Left lung (tissue), 14 donors: ENCODE measurements at places on chromosomes 6 and 20. TPM values are rescaled to one million over a fixed set of nuclear protein-coding genes. Genes with fewer than 3 reads are reported as not detected.
A peak's percentile ranks its signal among the peaks of the same experiment; 100 is the strongest.

The IDH3B gene
- polyA plus RNA-seq, result 118 TPM

DNA sequence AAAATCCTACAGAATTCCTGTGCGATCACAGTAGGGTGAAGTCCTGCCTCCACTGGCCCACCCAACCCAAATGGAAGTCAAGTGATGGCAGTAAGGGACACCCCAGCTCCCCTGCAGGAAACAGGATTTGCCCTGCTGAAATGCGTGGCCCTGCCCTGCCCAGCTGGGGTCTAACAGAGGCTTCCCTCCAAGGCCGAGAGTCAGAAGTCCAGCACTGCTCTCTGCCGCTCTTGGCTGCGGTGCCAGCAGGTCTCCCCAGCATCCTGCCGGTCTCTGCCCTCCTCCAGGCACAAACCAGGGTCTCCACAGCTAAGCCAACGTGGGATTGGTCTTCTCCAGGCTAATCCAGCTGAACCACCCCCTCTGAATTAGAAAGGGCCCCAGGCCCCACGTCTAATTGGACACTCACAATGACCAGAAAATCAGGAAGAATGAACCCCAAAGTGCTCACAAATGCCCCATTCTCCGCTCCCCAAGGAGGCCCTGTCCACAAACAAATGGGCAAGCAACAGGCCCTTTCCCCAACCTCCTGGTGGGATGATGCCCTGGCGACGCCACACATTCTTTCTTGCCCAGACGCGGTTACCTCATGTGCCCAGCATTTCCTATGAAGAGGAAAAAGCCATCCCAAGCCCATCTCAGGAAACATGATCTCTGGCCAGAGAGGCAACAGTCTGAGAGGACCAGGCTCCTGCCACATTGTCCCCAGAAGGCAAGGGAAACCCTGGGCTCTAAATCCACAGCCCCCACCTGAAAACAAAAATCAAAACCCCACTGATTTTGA lies 117.2 kb downstream of the BANF2 start:
- DNase-seq, result peak; percentile 52
- H3K4me1 ChIP-seq, result no peaks in the 10 kb centered on the region
- no peak overlapping the region for H3K4me3 ChIP-seq
- H3K27ac ChIP-seq, result no peak overlapping the region
- H3K36me3 ChIP-seq, result no peaks in the 10 kb centered on the region
- H3K27me3 ChIP-seq, result no peaks in the 10 kb centered on the region

- no peaks in the 10 kb centered on the region for H3K36me3 ChIP-seq
- peak overlapping the region; percentile 79 for H3K27ac ChIP-seq
- no peaks in the 10 kb centered on the region for H3K4me1 ChIP-seq
- no peak for DNase-seq
- no peak overlapping the region for H3K4me3 ChIP-seq
These were observed 20.5 kb downstream of the LAMA4 start for GRCh38 chr6:112233847-112234246.

GRCh38 chr20:13355411-13355810 lies 134.3 kb downstream of the ISM1 start:
- no peaks in the 10 kb centered on the region for H3K36me3 ChIP-seq
- H3K27me3 ChIP-seq, result no peaks in the 10 kb centered on the region
- H3K4me1 ChIP-seq, result no peaks in the 10 kb centered on the region

DNA sequence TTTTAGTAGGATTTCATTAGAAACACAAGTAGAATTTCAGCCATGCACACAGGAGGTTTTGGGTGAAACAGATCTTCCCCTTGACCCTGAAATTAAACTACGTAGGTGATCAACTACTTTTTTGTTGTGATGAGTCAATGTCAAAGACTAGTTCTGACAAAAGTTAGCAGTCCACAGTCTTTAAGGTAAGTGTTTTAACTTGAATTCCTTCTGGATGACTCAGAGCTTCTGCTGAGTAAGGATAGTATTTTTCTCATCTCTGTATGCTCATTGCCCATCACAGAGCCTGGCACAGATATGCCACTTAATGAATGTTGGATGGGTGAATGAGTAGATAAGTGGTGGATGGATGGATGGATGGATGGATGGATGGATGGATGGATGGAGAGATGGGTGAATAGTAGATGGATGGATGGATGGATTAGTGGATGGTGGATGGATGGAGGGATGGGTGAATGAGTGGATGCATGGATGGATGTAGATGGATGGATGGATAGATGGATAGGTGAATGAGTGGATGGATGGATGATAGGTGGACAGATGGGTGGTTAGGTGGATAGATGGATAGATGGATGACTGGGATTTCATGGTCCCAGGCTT lies 165.3 kb downstream of the ZMYND8 start:
- H3K4me3 ChIP-seq, result no peak overlapping the region
- no peak overlapping the region for H3K27ac ChIP-seq
- peaks cover 3% of the 10 kb centered on the region for H3K4me1 ChIP-seq
- H3K36me3 ChIP-seq, result no peaks in the 10 kb centered on the region

DNA sequence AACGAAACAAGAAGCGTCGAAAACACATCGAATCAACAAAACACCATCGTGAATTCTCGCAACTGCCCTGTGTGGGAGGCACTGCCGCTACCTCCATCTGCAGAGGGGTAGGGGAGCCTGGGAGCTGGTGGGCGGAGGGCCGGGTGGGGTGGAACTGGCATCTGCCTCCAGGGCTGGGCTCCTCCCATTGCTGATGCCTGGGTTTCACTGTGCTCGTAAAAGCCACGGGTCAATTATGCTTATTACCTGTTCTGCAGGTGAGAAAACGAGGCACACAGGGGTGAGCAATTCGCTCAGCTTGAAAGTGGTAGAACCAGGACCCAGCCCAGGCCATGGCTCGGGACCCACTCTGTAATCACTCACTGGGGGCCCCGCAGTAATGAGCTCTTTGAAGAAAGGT lies 16.5 kb upstream of the SULF2 start:
- H3K27me3 ChIP-seq, result peaks cover 4% of the 10 kb centered on the region
- no peak overlapping the region for H3K27ac ChIP-seq
- H3K4me3 ChIP-seq, result no peak overlapping the region
- no peak for DNase-seq

- H3K4me1 ChIP-seq, result peaks cover 8% of the 10 kb centered on the region
- H3K27me3 ChIP-seq, result peaks cover 96% of the 10 kb centered on the region
- H3K4me3 ChIP-seq, result peak overlapping the region; percentile 5
- no peaks in the 10 kb centered on the region for H3K36me3 ChIP-seq
- H3K27ac ChIP-seq, result no peak overlapping the region
These were observed 489 bp downstream of the TBX18 start for GRCh38 chr6:84763886-84764331.

GRCh38 chr6:106530026-106530425 lies 99.3 kb downstream of the RTN4IP1 start:
- no peak overlapping the region for H3K4me3 ChIP-seq
- H3K4me1 ChIP-seq, result peaks cover 31% of the 10 kb centered on the region
- no peak overlapping the region for H3K27ac ChIP-seq
- no peak for DNase-seq
